GM12891 (cell line): ENCODE measurements at places on chromosomes 1 and 21.

- DNase-seq: no peak
Measured at GRCh38 chr1:234525099-234525799, 46.3 kb upstream of the TARBP1 start.

- no peak for DNase-seq
Measured at GRCh38 chr1:114011796-114012195, 32.5 kb downstream of the OLFML3 start.

DNA sequence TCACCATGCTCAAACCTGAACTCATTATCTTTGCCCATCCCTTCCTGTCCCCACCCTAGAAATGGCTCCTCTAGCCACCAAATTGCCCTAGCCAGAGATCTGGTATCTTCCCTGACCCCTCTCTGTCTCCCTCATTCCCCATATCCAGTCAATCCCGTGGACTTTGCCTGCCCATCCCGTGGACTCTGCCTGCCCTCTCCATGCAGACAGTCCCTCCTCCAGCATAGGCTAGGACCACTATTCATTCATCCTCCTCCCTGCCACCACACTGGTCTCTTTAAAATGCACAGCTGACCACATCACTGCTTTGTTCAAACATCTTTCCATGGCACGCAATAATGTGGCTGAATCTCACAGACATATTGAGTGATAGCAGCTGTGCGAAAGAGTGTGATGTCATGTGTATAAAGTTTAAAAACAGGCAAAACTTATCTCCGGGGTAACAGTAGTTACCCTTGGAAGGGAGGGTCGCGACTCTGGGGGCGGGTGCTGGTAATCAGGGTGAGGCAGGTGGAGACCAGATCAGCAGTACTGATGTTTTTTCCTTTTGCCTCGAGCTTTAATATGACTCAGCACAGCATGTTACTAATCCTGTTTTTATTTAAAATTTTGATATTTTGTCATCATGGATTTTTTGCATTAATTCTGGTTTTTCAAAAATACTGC lies 4.8 kb upstream of the SLC2A1 start:
- no peak for DNase-seq

DNA sequence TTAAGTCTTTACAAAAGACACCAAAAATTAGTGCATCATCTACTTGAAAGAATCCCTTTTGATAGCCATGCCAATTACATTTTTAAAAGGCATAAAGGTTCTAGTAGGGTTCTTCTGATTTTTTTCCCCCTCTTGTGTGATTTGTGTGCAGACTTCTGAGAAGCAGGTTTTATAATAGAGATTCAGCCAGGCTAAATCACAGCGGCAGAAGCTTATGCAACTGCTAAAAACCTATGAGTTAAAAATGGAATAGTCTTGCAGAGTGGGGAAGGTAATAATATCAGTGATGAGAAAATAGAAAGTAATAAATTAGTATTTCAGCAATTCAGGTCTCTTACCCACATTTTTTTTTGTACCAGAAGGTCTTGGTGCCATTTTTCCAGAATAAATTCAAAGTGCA lies 17.7 kb downstream of the STUM start:
- no peak for DNase-seq

- DNase-seq: no peak
Measured at GRCh38 chr1:211639475-211640300, 35.7 kb downstream of the NEK2 start.

GRCh38 chr1:240827786-240828185 lies 215.8 kb upstream of the GREM2 start:
- no peak for DNase-seq

GRCh38 chr1:30034627-30035521 lies 688.5 kb downstream of the MATN1 start:
- no peak for DNase-seq

DNA sequence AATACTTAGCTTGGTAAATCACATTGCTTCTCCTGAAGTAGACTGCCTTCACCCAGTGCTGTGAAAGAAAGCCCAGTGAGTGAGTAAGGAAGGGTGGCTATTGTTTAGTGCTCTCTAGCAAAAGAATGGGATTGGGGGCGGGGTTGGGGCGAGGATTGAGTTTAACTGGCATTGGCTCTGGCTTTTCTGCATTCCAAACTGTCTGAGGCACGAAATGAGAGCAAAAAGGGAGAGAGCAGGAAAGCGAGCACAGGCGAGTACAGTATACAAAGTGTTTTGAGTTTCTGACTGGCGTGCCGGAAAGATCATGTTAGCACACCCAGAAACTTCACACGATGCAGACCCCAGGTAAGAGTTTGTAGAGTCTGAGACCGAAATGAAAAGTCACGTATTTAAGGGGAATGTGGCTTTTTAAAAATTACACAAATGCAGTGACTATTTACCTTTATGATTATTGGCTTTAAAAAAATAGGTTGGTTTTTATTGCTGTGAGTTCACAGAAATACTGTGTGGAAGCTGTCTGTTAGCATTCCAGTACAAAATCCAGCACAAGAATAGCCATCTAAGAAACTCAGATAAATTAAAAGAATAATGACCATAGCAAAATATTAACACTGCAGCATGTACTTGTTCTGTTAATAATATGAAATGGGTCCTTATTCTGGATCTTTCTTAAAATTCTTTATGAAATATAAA lies 155.4 kb downstream of the CLEC20A start:
- no peak for DNase-seq

GRCh38 chr1:245869847-245870246 lies 637.2 kb downstream of the SMYD3 start:
- no peak for DNase-seq

GRCh38 chr1:54810153-54810942 lies 9.2 kb upstream of the TTC22 start:
- DNase-seq: peak; percentile 75

- no peak for DNase-seq
Measured at GRCh38 chr1:40736085-40736531, 44.6 kb downstream of the NFYC start.

- no peak for DNase-seq
Measured at GRCh38 chr1:56188221-56188620, 391.1 kb downstream of the PLPP3 start.

DNA sequence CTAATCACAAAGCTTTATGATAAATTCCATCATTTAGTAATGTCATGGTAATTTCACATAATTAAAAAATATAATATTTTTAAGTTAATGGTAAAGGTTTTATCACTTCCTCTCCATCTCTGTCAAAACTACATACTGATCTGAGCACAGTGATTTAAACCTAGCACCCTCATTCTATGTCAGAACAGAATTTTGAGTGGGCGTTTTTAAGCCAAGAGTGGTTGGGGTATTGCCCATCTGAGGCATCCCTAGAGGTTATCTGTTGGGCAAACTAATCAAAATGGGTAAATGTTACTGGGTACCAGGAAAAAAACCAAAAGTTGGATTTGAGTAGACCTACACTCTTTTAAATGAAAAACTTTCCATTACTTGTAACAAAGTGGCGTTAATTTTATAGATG lies 100.7 kb upstream of the GFI1 start:
- no peak for DNase-seq

- DNase-seq: no peak
Measured at GRCh38 chr1:171981303-171981702, 140.0 kb downstream of the DNM3 start.

GRCh38 chr1:175826705-175827104 lies 83.3 kb upstream of the TNR start:
- no peak for DNase-seq

DNA sequence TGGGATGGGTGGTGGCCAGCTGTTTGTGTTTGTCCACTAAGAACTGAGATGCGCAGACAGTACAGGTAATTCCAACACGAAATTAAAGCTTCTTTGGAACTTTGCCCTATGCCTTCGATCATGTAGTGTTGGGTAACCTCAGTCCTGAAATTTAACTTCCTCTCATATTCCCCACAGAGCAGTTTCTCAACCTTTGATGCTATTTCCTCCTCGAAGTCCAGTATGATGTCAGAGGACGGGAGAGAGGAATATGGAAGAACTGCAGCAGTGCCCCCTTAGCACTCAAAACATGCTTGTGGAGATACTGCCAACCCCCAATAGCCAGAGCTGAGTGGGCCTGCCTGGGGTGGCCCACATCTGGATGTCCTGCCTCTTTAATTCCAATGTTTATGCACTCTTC lies 3.6 kb downstream of the LPAR3 start:
- no peak for DNase-seq

- peak; percentile 23 for DNase-seq
Measured at GRCh38 chr1:183567584-183567983, 22.7 kb downstream of the NCF2 start.

- DNase-seq: no peak
Measured at GRCh38 chr1:30383221-30383711, 340.1 kb downstream of the MATN1 start.

DNA sequence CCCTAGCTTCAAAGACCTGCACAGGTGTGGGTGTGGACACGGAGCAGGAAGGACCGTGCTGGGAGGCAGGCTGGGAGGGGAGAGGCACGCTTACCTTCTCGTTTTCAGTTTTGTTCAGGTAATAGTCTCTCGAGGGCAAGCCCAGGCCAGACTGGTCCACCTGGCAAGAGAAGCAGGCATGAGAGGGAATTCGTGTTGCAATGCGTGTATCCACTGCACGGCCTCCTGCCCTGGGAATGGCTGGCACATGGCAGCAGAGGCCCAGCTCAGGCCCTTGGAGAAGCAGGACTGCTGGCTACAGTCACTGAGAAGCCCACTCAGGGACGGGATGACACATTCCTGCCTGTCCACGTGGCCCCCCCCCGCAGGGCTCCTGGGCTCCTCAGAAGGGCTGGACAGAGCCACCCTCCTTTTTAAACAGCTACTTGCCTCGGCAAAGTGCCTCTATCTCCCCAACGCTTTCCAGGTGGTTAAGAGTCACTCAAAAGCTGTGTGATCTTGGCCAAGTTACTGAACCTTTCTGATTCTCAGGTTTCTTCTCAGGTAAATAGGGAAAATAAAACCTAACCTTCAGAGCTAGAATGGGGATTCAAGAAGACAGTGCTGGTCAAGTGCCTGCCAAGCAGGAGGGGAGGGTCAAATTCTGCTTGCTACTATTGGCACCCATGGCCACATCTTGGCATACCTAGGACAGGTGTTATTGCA lies 32.7 kb downstream of the ECE1 start:
- no peak for DNase-seq

- no peak for DNase-seq
Measured at GRCh38 chr1:178458203-178458602, 38.6 kb downstream of the CLEC20A start.
